Esophagus squamous epithelium (tissue), 5 donors: ENCODE measurements at places on chromosomes 4 and X.

DNA sequence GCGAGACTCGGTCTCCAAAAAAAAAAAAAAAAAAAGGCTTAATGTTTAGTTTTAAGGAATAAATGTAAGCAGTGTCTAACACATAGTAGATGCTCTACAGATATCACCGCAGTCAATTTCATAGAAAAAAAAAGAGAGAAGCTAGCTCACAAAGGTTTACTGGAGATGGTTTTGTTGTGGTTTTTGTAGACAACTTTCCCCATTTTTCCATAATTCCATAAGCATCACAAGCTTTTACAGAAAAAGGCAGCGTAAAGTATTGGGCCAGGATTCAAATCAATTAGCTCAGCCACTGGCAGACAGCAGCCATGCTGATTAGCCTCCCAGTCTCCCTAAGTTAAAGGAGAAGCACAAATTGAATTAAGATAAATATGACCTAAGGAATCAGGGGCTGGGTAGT is 1.5 kb downstream of the GRSF1 start:
- DNase-seq = no peak

DNA sequence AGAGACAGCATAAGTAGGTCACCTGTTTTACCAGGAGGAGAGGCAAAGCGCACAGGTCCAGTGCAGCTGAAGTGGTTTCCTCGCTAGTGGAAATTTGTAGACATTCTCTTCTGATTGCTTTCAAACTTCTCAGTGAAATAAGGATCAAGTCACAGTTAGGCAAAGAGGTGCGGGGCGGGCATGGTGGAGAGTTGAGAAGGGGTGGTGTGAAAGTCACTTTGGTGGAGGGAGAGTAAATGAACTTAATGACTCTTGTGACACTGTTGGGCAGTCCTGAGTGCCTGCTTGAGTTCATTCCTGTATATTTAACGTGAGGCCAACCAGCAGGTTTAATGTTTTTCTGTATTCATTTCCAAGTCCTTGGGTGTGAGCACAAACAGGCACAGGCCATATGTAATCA is 235.6 kb downstream of the TRIML1 start:
- DNase-seq = no peak

- no peak for DNase-seq
Observed at GRCh38 chr4:162170509-162170908, 6.7 kb upstream of the FSTL5 start.

GRCh38 chr4:110172972-110173371 is 25.4 kb downstream of the ELOVL6 start:
- no peak for DNase-seq

DNA sequence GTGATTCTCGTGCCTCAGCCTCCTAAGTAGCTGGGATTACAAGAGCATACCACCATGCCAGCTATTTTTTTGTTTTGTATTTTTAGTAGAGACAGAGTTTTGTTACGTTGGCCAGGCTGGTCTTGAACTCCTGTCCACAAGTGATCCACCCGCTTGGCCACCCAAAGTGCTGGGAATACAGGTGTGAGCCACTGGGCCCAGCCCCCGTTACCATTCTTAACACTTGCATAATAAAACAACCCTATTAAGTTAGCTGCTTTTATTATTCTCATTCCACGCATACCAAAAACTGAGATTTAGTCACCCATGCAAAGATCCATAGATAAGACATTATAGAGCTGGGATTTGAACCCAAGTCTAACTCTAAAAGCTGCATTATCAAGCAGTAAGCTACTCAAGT is 6.0 kb upstream of the TEX13A start:
- no peak for DNase-seq

DNA sequence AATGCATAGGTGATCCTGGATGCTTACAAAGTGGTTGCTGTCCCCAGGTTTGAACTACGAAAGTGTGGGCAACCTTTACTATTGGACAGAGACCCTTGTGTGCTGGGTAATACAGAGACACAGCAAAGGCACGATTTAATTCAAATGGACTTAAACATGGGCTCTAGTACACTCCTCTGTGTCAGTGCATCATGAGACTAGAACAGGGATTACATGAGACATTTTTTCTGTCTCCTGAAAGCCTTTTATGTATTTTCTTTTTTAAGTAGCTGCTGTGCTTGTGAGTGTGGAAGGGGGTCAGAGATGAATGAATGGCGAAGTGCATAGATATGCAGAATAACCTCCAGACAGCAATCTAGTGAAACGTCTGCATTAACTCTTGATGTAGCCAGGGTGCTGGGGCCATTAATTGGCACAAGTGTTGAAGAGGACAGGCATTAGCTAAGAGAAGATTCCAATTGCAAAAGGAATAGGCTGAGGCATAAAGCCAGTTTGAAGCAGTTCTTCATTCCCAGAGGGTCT is 218.4 kb downstream of the STIM2 start:
- no peak for DNase-seq

GRCh38 chr4:144695721-144696120 is 49.8 kb downstream of the HHIP start:
- DNase-seq = no peak

GRCh38 chrX:24759786-24760185 is 66.1 kb downstream of the POLA1 start:
- DNase-seq = no peak

DNA sequence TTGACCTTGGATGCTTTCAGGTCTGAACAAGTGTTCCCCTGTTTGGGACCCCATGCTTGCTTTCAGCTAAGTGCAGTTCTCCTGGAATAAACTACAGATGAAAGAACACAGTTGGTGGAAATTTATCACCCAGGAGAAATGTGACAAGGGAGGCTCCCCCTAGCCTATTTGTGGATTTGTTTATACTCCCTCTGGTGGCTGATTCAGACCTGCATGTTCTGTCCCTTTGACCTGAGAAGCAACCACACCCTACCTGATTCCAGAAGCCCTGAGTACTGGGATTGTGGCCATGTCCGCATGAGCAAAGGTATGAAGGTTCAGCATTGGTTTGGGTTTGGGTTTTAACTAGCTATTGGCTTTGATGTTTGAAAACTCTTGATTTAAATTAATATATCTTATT is 440.9 kb downstream of the MID1IP1 start:
- DNase-seq = no peak

GRCh38 chr4:145769450-145770037 is 89.6 kb downstream of the C4orf51 start:
- DNase-seq = no peak

DNA sequence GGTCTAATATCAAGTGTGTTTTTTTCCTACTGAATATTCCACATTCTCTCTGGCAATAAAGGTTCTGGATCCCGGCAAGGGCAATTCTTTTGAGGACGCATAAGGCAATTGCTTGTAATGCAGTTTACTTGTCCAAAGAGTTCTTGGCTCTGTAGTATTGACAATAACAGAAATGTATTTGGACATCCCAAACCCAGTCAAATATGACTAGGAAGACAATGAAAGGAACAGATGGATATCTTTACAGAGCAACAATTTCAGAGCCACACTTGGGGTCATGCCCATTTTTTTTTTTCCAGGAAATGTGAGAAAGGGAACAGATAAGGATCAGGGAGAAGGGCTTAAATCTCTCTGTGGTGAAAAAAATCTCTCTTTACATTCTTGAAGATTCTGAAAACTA is 12.2 kb downstream of the GK2 start:
- DNase-seq = no peak

DNA sequence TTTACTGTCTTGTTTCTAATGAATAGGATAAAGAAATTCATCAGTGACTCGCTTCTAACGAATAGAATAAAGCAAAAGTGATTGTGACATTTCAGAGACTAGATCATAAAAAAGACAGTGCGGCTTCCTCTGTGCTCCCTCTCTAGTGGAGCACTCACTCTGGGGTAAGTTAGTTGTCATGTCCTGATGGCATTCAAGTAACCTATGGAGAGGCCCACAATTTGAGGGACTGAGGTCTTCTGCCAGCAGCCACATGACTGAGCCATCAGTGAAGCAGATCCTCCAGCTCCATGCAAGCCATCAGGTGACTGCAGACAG is 72.4 kb downstream of the YIPF6 start:
- DNase-seq = no peak

- no peak for DNase-seq
Observed at GRCh38 chr4:188780686-188781085, 641.4 kb downstream of the TRIML1 start.

DNA sequence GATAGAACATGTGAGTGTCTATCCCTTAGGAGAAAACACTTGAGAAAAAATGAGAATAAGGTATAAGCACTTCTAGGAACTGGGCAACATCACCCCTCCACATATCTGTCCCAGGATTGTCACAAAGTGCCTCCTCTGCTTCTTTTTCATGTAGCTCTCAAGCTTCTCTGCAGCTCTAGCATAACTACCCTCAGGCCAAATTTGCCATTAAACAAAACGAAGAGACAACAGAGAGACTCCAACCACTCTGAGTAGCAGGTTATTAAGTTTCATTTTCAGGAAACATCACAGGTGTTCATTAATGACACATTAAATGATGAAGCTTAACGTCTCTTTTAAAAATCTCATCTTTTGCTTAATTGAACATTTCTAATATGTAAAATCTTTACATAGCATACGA is 580.0 kb downstream of the GALNTL6 start:
- DNase-seq = no peak
